Fibroblast of skin of abdomen (primary cell): ENCODE measurements at places on chromosomes 3 and 15.

DNA sequence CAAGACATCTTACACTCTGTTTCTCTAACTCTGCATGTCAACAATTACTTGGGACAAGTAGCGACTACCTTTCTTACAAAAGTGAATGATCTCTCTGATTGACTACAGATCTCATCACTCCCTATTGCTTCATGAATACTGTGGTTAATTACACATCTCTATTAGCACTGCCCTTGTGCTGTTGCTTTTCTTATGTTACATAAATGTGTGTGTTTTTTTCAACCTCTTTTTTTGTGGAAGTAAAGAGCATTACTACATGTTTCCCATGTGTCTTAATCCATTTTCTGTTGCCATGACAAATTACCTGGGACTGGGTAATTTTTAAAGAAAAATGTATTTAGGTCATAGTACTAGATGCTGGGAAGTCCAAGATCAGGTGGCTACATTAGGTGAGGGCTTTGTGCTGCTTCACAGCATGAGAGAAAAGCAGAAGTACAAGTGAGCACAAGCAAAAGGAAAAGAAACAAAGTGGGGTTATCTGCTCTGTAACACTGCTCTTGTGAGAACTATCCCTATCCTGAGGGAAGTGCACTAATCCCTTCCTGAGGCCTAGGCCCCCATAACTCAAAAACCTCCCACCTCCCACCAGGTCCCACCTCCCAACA, 298.2 kb upstream of the SATB1 start:
- DNase-seq, result no peak

DNA sequence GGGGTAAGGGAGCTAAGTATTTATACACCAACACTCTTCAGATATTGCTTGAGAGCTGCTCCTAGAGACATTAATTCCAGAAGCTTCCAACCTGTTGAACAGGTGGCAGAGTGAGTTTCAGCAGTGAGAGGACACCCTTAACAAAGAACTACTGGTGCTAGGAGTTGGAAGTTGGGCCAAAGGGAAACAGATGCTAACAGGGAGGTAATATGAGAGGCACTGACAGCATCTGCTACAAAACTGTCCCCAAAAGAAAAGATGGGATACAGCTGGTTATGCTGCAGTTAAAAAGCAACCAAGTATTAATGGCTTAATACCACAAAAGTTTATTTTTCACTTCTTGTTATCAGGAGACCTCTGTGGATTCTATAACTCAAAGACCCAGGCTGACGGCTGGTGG, 104.5 kb upstream of the SATB1 start:
- no peak for DNase-seq

DNA sequence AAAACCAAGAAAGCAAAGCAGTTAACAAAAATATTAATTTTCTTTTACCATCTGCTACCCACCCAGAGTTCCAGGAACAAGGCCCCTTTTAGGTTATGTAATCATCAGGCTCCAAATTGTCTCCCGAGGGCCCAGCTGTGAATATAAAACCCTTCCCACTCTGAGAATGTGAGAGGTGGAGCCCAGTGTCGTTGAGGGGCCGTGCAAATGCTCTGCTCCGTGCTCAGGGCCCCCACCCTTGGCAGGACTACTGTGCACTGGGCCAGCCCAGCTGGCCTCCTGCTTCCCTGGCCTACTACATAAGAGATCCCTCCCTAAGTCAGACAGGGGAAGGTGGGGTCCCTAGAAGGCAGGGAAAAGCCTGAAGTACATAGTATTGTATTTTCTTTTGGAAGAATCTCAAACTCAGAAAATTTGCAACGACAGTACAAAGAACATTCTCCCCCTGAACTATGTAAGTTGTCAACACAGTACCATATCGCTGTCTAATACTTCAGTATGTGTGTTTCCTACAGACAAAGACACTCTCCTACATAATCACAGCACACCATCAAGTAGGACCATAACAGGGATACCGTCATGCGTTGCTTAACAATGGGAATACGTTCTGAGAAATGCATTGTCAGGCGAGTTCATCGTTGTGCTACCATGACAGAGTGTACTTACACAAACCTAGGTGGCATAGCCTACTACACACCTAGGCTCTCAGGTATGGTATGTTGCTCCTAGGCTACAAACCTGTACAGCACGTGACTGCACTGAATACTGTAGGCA, 4.4 kb upstream of the CLEC3B start:
- DNase-seq, result no peak

- DNase-seq, result no peak
Observed at GRCh38 chr15:88646951-88647350, 8.1 kb downstream of the ISG20 start.

DNA sequence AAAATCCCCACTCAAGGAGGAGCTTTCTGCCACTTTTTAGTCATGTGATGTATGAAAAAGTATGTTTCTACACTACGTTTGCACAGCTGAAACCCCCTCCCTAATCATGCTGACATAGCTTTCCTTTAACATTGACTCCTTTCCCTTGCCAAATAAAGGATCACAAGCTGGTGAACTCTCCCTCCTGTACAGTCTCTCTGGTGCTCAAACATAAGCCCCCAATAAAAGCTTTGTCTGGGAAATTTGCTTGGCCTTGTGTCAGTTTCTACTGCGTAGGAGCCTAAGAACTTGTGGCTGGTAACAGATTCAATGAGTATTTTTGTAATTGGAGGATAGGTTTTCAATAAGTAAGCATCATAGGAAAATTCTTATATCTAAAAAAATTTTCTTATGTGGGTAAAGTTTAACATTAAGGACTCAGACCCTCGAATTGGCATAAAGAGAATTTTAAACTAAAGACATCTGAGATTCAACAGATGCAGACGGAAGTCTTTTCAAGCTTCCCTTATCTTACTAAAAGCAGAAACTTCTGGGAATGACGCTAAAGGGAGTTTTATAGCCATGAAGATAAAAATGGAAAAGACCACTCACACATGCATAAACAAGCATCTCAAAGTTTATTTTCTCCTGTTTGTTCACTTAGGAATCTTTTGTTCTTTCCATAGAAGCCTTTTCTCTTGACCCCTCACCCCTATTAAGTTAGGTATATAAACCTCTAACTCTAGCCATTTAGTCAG, 44.1 kb upstream of the P2RY1 start:
- no peak for DNase-seq

DNA sequence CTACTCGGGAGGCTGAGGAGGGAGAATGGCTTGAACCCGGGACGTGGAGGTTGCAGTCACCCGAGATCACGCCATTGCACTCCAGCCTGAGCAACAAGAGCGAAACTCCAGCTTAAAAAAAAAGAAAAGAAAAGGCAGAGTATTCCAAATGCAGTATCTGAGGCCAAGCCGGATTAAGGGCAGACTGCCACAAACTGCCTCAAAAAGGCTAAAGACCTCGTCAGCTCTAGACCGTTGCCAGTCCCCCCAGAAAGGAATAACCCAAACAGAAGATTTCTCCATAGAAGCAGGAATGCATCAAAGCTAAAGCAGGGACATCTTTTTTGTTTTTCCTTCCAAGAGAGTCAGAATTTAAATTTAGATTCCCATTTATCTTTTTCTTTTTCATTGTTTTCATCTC, 72.9 kb downstream of the TM4SF4 start:
- peak; percentile 70 for DNase-seq

- DNase-seq, result no peak
Observed at GRCh38 chr3:195307711-195308110, 36.8 kb upstream of the XXYLT1 start.

DNA sequence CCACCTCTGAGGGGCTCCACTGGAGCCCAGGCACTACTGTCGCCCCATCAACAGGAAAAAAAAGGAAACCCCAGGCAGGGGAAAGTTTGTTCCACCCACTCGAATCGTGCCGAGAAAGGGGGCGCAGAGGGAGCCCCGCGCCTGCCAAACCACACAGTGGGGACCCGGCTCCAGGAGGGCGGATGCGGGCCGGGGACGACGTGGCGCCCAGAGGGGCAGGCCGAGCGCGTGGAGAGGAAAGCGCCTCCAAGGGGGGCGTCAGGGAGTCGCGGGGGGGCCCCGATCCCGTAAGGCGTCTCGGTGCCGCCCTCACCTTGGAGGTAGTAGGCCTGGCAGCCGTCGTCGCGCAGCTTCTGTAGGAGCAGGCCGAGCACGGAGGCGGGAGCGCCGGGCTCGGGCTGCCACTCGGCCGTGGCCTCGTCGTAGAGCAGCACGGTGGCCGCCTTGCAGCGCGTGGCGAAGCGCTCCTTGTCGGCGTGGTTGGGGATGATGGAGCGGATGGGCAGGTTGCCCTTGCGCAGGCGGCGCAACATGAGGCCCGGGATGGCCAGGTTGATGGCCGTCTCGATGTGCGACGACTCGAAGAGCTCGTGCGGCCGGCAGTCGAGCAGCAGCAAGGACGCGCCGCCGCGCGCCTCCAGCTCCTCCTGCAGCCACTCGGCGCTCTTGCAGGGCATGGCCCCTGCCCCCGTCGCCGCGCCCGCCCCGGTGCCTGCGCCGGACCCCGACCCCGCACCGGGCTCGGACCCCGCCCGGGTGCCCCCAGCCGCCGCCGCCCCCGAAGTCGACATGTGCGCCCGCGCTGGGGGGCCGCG, 627 bp downstream of the DUSP7 start:
- peak; percentile 47 for DNase-seq

- DNase-seq, result no peak
Observed at GRCh38 chr3:50830451-50830850, 155.7 kb downstream of the DOCK3 start.

DNA sequence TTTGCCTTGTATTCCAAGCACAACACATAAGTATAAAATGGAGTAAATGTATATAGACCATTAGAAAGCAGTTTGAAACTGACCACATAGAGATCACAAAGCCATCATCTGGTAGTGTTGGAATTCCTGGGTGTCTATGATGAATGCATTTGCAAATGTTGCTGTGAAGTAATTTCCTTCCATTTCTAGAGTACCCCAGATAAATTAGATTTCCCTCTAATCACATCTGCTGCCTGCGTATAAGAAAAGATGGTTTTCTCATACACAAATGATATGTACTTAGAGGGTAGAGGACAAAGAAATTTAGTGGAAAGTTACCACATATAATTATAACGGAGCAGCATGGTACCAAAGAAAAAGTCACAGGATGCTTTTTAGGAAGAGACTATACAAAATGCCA, 1117.8 kb downstream of the IGSF11 start:
- DNase-seq, result no peak

- DNase-seq, result no peak
Observed at GRCh38 chr15:29037997-29038705, 152.4 kb downstream of the APBA2 start.

- no peak for DNase-seq
Observed at GRCh38 chr3:188309437-188310269, 155.7 kb downstream of the LPP start.

DNA sequence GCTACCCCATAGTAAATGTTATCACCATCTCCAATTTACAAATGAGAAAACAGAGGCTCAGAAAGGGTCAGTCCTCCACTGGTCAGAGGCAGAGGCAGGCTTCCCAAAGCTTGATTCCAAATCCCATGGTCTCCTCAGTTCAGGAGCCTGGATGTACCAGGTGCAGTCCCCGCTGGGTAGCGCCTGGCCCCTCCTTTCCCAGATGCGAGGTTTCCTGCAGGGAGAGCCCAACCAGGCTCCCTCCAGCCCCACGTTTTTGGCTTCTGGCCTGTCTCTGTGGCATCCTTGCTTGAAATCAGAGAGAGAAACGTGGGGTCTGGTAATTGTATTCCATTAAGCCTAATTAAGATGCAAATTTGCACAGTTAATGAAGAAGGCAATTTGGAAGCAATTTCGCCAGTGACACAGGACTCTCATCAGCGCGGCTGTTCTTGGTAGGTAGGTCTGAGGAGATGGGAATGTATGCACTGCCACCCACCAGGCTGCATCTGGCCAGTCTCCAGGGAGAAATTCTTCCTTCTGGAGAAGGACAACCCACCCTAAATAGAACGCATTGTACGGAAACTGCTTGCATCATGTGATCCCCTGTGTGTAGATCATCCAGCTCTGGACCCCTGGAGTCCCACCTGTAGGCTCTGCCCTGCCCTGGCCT, 50.5 kb downstream of the HRH1 start:
- peak; percentile 66 for DNase-seq

DNA sequence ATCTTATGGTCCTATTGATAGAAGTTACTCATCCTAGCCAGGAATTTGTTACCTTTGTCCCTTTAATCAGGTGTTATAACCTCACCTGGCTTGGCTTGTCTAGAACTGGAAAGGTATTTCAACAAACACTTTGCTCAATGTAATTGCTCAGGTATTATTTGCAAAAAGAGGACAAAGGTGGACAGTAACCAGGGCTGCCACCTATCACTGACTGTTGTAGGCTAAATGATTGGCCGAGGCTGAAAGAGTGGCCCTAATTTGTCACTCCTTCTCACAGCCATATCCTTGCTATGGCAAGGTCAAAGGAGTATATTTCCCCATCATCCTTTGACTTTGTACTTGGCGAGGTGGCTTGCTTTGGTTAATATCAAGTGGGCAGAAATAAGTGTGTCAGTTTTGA, 2.7 kb upstream of the SELENOS start:
- no peak for DNase-seq

DNA sequence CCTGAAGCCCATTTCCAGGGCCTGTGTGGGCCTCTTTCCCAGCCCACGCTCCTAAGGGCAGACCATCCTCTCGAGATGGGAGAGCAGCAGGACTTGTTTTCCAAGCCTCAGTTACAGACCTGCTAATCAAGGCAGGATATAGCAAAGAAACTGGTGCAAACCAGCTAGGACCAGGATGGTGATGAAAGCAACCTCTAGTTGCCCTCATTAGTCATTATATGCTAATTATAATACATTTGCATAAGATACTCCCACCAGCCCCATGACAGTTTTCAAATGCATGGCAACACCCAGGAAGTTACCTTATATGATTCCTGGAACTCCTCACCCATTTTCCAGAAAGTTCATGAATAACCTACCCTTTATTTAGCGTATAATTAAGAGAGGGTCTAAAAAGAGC, 34.4 kb upstream of the TRH start:
- no peak for DNase-seq

- no peak for DNase-seq
Observed at GRCh38 chr15:63211549-63211948, 22.1 kb downstream of the RAB8B start.

- DNase-seq, result peak; percentile 70
Observed at GRCh38 chr15:31365655-31366127, 39.1 kb downstream of the KLF13 start.

- DNase-seq, result peak; percentile 61
Observed at GRCh38 chr3:182925330-182925943, 54.9 kb downstream of the DCUN1D1 start.

GRCh38 chr3:82473864-82474541, 712.6 kb upstream of the GBE1 start:
- no peak for DNase-seq

- no peak for DNase-seq
Observed at GRCh38 chr3:61699622-61700021, 138.3 kb downstream of the PTPRG start.

DNA sequence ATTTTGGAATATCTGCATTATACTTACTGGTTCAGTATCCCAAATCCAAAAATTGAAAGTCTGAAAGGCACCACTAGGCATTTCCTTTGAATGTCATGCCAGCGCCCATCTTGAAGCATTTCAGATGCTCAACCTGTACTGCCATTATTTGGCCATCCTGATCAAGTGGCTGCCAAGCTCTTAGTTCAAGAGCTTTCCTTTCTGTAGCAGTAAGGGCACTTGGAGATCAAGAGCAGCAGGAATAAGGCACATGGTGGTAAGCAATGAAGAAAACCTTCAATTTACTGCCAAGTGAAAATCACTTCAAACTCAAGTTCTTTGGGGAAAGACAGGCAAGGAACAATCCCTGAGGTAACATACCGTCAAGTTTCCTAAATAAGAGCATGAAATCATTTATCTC, 10.0 kb downstream of the RHOA start:
- no peak for DNase-seq

GRCh38 chr3:71752831-71753700, 589 bp upstream of the GPR27 start:
- DNase-seq, result no peak

- DNase-seq, result peak; percentile 23
Observed at GRCh38 chr15:65903296-65904073, 34.2 kb downstream of the RAB11A start.

- DNase-seq, result no peak
Observed at GRCh38 chr3:194282436-194283122, 68.5 kb downstream of the CPN2 start.
